ENCODE measurements at places on chromosomes 3 and 15.

DNA sequence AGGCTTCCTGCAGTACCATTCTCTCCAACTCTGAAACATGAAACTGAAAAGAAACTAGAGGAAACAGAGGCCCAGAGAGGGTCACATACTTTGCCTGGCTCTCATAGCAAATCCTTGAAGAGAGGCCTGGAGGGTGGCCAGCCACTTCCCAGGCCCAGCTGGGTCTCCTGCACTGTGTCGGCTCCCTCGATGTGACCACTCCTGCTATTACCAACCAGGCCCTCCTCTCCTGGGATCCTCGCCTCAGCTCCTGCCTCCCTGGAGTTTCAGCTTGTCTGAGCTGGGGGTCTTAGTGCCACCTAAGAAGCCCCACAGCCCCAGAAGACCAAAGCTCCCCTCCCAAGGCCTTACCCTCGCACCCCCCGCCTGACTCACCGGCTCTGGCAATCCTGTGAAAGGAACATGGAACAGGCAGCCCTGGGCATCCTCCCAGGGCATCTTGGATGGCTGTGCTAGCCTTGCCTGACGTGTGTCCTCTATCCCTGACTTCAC is 4.6 kb downstream of the LOXL1 start:
- no peak for DNase-seq
- no peaks in the 10 kb centered on the region for H3K36me3 ChIP-seq
- no peak overlapping the region for H3K4me3 ChIP-seq
- peaks cover 13% of the 10 kb centered on the region for H3K27me3 ChIP-seq
- no peak overlapping the region for H3K27ac ChIP-seq

DNA sequence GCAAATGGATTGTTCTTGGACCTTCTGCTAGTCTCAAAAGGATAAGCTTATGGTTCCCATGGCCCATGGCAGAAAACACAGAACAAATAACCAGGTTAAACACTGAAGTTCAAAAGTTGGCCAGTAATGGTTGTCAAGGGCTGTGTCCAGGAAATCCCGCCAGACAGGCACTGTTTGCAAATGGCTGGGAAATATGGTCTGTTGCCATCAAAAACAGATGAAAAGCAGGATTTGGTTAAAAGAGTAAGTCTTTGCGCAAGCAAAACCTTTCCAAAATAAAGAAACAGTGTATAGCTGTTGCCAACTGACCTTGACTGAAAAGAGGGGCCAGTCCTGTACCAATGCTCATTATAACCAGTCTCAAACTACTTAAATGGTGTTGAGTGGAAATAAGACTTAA is 58.6 kb downstream of the WWTR1 start:
- H3K27ac ChIP-seq: no peak overlapping the region
- peaks cover 82% of the 10 kb centered on the region for H3K27me3 ChIP-seq
- no peaks in the 10 kb centered on the region for H3K36me3 ChIP-seq
- no peaks in the 10 kb centered on the region for H3K4me1 ChIP-seq
- H3K4me3 ChIP-seq: no peak overlapping the region
- DNase-seq: no peak

DNA sequence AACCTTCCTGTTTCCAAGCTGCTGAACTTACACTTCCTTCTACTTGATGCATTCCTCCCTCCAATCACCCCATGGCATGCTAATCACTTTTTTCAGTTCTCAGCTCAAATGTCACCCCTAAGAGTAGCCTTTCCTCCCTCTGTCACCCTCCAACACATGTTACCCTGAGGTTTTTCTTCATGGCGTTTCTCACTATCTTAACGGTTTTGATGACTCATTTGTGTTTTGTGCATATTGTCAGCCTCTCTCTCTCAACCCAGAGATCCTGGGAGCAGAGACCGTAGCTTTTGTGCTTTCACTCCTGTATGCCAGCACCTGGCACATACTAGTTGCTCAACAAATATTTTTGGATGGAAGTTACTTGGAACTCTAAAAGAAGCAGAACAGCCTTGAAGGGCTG is 24.5 kb downstream of the LRRC3B start:
- no peaks in the 10 kb centered on the region for H3K27me3 ChIP-seq
- H3K4me3 ChIP-seq: no peak overlapping the region
- H3K27ac ChIP-seq: no peak overlapping the region
- DNase-seq: no peak
- no peaks in the 10 kb centered on the region for H3K4me1 ChIP-seq

- no peaks in the 10 kb centered on the region for H3K36me3 ChIP-seq
- no peak overlapping the region for H3K4me3 ChIP-seq
- H3K4me1 ChIP-seq: peaks cover 38% of the 10 kb centered on the region
- DNase-seq: peak; percentile 91
- peak overlapping the region; percentile 87 for H3K27ac ChIP-seq
These were observed 9.6 kb upstream of the ANXA2 start for GRCh38 chr15:60407415-60407805.

DNA sequence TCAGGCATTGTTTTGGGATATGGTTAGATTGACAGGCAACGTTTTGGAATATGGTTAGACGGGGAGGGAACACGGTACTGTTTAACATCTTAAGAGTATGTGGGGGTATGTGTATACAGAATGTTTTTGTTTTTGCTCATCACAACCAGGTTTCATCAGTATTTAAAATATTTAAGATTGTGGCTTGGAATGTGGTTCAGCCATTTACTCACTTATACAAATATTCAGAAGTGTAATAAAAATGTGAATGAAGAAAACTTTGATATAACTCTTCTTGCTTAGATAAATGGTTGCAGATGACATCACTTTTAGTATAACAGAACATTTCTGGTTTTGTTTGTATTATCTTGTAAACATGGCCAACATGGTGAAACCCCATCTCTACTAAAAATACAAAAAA is 3.9 kb upstream of the PAK2 start:
- no peak for DNase-seq
- no peaks in the 10 kb centered on the region for H3K27me3 ChIP-seq
- H3K4me3 ChIP-seq: no peak overlapping the region
- peaks cover 8% of the 10 kb centered on the region for H3K4me1 ChIP-seq
- no peak overlapping the region for H3K27ac ChIP-seq

Measured in CD14-positive monocyte (primary cell).